Stimulated activated CD4-positive, alpha-beta T cell treated with anti-CD3 and anti-CD28 coated beads, Interleukin-4, amount 100 ng/mL, for 4 hours (primary cell): ENCODE measurements at places on chromosomes 6 and 20.

DNA sequence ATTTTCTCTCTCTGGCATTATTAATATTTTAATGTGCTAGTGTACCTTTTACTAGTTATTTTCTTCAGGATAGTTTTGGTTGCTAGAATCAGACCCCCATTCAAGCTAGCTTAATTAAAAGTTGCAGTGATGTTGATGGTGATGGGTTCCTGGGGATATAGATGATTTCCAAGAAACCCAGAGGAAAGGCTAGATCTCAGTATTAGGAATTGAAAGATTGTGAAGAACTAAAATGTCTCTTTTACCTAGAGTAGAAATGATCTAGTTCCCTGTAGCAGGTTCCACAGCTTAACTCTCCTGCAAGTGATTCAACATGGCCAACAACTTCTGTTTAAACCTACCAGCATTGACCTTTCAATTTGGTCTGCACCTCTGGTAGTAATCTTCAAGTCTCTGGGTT lies 78.6 kb downstream of the DOK5 start:
- no peak for DNase-seq

GRCh38 chr6:103177791-103178190 lies 1681.9 kb downstream of the HACE1 start:
- no peak for DNase-seq

- no peak for DNase-seq
These were observed 164.8 kb downstream of the SYNE1 start for GRCh38 chr6:152472325-152472724.

DNA sequence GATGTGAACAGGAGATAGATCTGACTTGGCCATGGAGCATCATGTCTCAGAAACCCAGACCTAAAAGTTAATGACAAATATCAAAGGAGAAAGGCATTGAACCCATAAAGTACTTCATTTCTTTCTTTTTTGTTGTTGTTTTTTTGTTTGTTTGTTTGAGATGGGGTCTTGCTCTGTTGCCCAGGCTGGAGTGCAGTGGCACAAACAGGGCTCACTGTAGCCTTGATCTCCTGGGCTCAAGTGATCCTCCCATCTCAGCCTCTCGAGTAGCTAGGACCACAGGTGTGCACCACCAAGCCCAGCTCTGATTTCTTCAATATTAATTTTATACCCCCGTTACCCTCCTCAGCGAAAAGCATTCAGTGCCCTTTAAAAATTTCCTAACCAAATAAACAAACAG lies 45.8 kb downstream of the KIF16B start:
- DNase-seq, result no peak

DNA sequence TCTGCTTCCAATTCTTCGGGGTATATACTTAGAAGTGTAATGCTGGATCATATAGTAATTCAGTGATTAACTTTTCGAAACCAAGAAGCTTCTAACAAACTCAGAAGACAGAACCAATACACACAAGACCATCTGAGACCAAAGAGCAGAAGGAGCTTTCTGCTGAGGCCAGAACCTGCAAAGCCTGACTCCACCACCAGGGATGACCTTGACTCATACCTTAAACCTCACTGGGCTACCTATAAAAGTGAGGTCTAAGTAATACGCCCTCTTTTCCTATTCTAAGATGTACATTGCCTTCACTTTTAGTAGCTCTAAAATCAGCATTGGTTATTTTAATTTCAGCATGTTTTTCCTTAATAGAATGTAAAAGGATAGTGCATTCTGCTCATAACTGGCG lies 84.8 kb downstream of the FOXF2 start:
- DNase-seq, result no peak

DNA sequence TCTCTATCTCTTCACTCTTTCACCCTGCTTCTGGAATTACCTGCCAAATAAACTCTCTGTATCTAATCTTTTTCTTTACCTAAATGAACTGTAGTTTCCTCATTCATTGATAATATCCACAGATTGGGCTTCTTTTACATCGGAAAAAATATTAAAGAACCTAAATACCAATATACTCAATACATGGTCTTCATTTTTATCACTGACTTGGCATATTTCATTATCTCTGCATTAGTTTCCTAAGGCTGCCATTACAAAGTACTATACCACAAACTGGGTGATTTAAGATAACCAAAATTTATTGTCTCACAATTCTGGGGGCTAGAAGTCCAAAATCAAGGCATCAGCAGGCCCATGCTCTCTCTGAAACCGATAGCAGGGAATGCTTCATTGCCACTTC lies 411.9 kb upstream of the SPTLC3 start:
- no peak for DNase-seq

DNA sequence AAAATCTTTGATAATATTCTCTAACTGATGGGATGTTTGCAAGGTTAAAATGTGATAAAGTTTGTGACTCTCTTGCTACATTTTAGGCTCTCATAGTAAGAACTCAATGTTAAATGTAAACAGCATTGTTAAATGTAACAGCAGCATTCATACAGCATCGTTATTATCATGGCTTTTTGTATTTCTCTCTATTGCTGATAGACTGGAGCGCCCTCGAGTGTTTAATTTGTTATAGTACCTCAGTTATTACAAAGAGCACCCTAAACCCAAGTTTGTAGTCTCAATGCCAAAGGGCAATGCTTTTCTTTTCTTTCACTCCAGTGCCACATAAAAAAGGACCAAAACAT lies 14.9 kb upstream of the TTPAL start:
- no peak for DNase-seq

- DNase-seq, result no peak
These were observed 16.3 kb downstream of the COL21A1 start for GRCh38 chr6:56230976-56231566.
